ENCODE measurements at places on chromosomes 7 and 10.
A peak's percentile ranks its signal among the peaks of the same experiment; 100 is the strongest.

- DNase-seq, result no peak
These were observed 68.4 kb downstream of the PHTF2 start for GRCh38 chr7:77866786-77867536.

- DNase-seq, result peak; percentile 13
These were observed 4.2 kb upstream of the PILRA start for GRCh38 chr7:100369105-100369504.

- DNase-seq, result no peak
These were observed 120.4 kb upstream of the TARP start for GRCh38 chr7:38393874-38394273.

DNA sequence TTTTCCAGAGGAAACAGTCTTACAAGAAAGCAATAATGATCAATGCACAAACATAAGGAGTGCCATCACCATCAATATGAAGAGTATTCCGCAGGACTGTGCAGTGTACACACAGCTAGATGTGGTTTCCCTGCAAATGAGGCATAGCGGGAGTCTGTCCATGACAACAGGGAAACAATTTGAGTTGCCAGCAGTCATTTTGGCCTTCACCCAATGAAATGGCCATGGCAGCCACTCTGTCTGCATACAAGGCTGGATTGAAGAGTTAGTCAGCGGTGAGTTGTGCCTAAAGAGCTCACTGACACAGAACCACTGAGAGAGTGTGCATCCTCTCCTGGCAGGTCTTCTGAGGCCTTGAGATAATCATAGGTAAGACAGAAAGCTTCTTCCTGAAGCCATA, 303.3 kb downstream of the IPMK start:
- DNase-seq, result no peak

DNA sequence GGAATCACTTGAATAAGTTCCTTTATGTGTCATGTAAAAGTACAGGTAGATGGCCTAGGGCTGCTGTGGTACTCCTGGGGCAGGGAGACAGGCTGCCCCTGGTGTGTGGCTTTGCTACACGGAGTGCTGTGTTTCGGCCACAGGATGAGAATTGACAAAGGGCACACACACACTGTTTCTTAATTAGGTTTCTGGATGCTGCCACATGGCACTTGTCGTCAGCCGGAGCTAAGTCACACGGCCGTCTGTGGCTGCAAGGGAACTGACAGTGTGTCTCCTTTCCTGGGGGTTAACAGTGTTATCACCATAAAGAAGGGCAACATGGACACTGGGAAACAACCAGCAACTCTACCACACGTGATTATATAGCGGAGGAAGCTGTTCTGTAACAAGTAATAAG, 55.7 kb upstream of the CREB5 start:
- no peak for DNase-seq

DNA sequence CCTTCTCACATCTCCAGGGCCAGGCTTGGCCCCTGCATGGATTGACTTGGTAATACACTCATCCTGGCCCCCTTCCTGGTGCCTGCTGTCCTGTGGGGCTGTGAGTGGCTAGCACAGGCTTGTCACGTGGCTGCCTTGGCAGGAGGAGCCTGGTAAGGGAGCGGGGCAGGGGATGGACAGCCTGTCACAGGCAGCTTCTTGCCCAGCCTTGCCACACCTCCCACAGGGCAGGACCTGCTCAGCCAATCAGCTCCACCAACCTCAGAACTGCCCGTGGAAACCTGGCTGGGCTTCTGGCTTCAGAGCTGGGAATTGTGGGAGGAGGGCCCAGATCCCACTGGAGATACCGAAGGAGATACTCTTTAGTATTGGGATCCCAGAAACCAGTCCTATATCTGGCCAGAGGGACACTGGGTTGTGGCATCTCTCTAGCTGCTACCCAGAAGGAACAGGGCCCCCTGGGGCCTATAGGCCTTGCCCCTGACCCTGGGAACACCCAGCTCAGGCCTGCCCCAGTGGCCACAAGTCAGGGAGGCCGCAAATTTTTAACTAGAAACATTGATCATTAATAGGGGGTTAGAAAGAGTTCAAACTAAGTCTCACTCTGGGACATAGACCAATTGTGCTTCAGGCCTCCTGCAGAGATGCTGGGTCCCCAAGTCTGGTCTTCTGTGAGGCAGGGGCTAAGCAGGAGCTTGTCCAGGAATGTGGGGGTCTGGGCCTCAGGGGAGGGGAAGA, at the start of gene HOGA1:
TSS of gene HOGA1 (plus strand) at position 330 of the 738 bp plus-strand sequence. CDS start at position 645, 315 bp downstream.
- DNase-seq, result no peak

DNA sequence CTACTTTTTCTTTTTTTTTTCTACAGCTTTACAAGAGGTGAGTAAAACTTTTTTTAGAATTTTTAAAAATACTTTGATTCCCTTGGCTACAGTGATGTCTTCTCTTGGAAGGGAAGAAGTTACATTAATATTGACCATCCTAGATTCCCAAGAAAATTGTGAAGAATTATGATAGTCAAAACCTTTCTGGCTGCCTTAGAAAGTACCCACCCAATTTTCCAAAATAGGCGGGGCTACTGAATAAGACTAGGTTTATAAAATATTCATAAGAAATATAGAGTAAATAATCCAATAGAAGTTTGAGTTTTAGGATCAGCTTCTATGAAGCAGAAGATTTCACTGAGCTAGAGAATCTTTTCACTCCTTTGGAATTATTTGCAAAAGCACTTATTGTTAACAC, 3.0 kb downstream of the COL1A2 start:
- DNase-seq, result no peak

GRCh38 chr7:23445326-23445725, 25.0 kb downstream of the IGF2BP3 start:
- DNase-seq, result no peak

- no peak for DNase-seq
These were observed 42.6 kb downstream of the FAM20C start for GRCh38 chr7:234708-235553.

- no peak for DNase-seq
These were observed 70.3 kb upstream of the DGKI start for GRCh38 chr7:137916980-137917645.

DNA sequence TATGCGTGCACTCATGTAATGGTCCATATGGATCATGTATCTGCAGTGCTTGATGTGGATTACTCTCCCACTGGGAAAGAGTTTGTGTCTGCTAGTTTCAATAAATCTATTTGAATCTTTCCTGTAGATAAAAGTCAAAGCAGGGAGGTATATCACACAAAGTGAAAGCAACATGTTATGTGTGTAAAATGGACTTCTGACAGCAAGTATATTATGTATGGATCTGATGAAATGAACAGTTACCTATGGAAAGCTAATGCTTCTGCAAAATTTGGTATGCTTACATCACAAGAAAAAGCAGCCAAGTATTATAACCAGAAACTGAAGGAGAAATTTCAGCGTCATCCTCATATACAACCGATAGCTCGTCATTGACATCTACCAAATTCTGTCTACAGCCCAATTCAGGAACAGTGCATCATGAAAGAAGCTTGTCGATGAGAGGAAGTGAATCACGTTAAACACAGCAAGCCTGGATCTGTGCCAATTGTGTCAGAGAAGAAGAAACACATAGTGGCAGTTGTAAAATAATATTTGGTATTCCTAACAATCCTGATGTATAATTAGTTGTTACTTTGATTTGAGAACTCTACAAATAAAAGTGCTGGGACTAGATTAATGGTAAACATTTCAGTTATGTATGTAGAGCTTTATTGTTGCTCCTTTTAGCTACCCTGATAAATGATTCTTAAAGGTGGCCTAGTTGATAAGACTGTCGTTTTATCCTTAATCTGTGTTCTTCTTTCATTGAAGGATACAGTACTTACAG, 14.2 kb upstream of the SYPL1 start:
- peak; percentile 65 for DNase-seq
